SJSA1 (cell line): ENCODE measurements at places on chromosomes 4 and X. TPM values are rescaled to one million over a fixed set of nuclear protein-coding genes. Genes with fewer than 3 reads are reported as not detected.
A peak's percentile ranks its signal among the peaks of the same experiment; 100 is the strongest.

GRCh38 chrX:149567621-149568417, 18.1 kb upstream of the HSFX3 start:
- no peak overlapping the region for H3K27ac ChIP-seq
- H3K36me3 ChIP-seq: no peaks in the 10 kb centered on the region
- no peak overlapping the region for H3K4me3 ChIP-seq
- H3K27me3 ChIP-seq: no peaks in the 10 kb centered on the region
- no peaks in the 10 kb centered on the region for H3K4me1 ChIP-seq

DNA sequence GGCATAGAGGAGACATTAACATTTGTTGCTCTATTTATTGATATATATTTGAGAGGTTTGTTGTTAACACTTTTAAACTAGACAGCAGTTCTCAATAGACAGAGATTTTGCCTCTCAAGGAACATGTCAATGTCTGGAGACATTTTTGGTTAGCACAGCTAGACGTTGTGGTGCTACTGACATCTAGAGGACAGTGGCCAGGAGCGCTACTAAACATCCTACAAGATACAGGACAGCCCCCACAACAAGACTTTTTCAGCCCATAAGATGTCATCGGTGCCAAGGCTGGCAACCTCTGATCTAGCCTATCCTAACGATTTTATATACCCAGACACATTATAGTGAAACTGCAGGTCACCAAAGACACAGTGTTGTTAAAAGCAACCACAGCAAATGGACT, 18.4 kb upstream of the CTSO start:
- no peak for DNase-seq
- no peaks in the 10 kb centered on the region for H3K36me3 ChIP-seq
- no peaks in the 10 kb centered on the region for H3K27me3 ChIP-seq
- no peak overlapping the region for H3K27ac ChIP-seq

- no peak overlapping the region for H3K4me3 ChIP-seq
- H3K4me1 ChIP-seq: no peaks in the 10 kb centered on the region
- no peak for DNase-seq
- no peaks in the 10 kb centered on the region for H3K27me3 ChIP-seq
- H3K27ac ChIP-seq: no peak overlapping the region
These were observed 208.5 kb upstream of the CASK start for GRCh38 chrX:42131856-42132255.

GRCh38 chr4:122539861-122540465, 80.9 kb downstream of the IL21 start:
- H3K27ac ChIP-seq: no peak overlapping the region
- no peaks in the 10 kb centered on the region for H3K36me3 ChIP-seq
- no peaks in the 10 kb centered on the region for H3K4me1 ChIP-seq
- H3K4me3 ChIP-seq: no peak overlapping the region
- H3K27me3 ChIP-seq: no peaks in the 10 kb centered on the region

Gene ZGRF1
- 18.3 and 22.3 TPM in 2 replicates for total RNA-seq

Gene DDX53
- total RNA-seq: not detected in 2 replicates

GRCh38 chrX:13220916-13221315, 98.9 kb downstream of the ATXN3L start:
- H3K27ac ChIP-seq: peak overlapping the region; percentile 46; the same call in 1 of the 2 replicates
- no peaks in the 10 kb centered on the region for H3K36me3 ChIP-seq
- no peak for DNase-seq

Gene CT45A1
- not detected in 2 replicates for total RNA-seq

DNA sequence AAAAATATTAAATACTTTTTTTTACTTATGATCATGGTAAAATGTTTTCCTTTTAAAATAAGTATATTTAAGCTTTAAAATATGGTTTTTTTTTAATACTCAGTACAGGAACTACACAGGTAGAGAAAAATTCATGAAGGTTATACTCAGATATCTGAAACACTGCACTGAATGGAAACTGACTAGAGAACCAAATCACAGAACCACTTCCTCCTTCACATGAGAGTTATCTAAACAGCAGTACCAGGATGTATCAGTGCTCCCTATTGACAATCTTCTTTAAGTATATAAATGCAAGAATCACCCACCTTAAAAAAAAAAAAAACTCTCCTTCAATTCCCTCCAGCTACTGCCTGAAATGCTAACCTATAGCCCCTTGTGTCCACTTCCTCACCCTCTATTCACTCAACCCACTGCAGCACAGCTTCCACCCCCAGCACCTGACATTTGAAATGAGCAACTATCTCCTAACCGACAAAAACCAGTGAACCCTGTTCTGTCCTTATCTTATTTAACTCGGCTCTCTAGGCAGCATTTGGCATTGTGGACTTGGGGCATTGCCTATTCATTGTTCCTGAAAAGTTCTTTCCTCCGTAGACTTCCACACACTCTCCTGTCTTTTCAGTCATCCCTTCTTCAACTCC, 9.1 kb downstream of the SLC7A3 start:
- no peak overlapping the region for H3K27ac ChIP-seq
- H3K4me3 ChIP-seq: no peak overlapping the region
- DNase-seq: no peak
- H3K27me3 ChIP-seq: no peaks in the 10 kb centered on the region

Gene PTPN13
- 13.3 and 16.0 TPM in 2 replicates for total RNA-seq

DNA sequence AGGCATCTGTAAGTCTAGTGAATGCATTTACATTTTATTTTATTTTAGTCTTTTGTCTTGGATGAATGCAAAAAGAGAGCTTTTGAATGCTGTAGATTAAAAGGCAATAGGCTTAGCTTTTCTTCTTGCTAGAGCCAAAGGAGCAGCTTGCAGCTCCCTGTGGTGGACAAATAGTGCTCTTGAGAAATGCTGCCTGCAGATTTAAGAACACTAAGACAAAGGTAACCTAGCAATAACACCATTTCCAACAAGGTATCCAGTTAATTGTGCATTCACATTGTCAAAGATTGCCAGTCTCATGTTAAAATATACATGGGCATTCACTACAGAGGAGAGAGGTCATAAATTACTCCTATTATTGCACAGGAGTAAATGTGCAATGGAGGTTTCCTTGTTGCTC, 859.2 kb upstream of the PRKX start:
- H3K4me3 ChIP-seq: no peak overlapping the region
- H3K27ac ChIP-seq: no peak overlapping the region
- no peak for DNase-seq
- H3K27me3 ChIP-seq: no peaks in the 10 kb centered on the region
- H3K4me1 ChIP-seq: no peaks in the 10 kb centered on the region

Gene ADH6
- total RNA-seq: not detected in 2 replicates

- H3K4me3 ChIP-seq: no peak overlapping the region
- H3K27ac ChIP-seq: no peak overlapping the region
- no peaks in the 10 kb centered on the region for H3K36me3 ChIP-seq
- DNase-seq: no peak
- no peaks in the 10 kb centered on the region for H3K27me3 ChIP-seq
- no peaks in the 10 kb centered on the region for H3K4me1 ChIP-seq
These were observed 28.3 kb upstream of the CD99L2 start for GRCh38 chrX:150926791-150927190.

DNA sequence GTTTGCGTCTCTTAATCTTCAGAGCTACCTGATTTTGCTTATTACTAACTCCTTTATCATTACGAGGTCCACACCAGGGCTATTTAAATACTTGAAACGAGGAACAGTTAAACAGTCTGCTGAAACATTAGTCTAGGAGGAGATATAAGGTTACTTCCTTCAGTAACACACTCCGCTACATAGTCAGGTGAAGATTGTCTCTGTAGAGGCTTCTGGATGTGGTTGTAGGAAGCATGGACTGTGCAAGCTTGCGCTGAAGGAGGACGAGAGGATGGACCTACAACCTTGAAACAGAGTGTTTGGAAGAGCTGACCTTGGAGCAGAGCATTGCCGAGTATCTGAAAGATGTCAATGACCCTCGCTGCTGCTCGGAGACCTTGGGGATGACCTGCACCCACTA, at the start of gene CLRN2:
CLRN2 (plus strand) TSS at position 301 of the 400 bp plus-strand sequence. CDS start 102 bp downstream, outside the sequence.
- no peak within 1 kb of the TSS for H3K27ac ChIP-seq
- no peak within 1 kb of the TSS for H3K4me3 ChIP-seq
- H3K27me3 ChIP-seq: no peaks in the 10 kb centered on the region
- H3K36me3 ChIP-seq: no peaks in the 10 kb centered on the region

DNA sequence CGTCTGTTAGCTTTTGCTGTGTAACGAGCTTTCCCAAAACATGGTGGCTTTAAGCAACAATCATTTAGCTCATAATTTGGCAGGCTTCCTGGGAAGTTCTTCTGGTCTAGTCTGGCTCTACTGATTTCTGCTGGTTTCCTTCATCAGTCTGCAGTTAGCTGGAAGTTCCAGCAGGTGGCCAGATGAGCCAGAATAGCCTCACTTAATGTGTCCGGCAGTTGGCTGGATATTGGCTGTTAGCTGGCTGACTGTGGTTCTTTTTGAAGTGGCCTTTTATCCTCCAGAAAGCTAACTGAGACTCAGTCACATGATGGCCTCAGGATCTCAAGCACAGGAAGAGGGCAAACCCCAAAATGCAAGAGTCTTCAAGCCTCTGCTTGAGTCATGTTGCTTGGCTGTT, 34.9 kb downstream of the FTHL17 start:
- no peaks in the 10 kb centered on the region for H3K36me3 ChIP-seq
- peak; percentile 40 for DNase-seq
- no peaks in the 10 kb centered on the region for H3K4me1 ChIP-seq
- no peaks in the 10 kb centered on the region for H3K27me3 ChIP-seq
- H3K4me3 ChIP-seq: no peak overlapping the region

GRCh38 chr4:124684301-124684700, 28.2 kb downstream of the ANKRD50 start:
- DNase-seq: no peak
- no peaks in the 10 kb centered on the region for H3K27me3 ChIP-seq
- H3K27ac ChIP-seq: no peak overlapping the region
- H3K4me1 ChIP-seq: no peaks in the 10 kb centered on the region

Gene JADE3
- 5.0 and 8.8 TPM in 2 replicates for total RNA-seq

DNA sequence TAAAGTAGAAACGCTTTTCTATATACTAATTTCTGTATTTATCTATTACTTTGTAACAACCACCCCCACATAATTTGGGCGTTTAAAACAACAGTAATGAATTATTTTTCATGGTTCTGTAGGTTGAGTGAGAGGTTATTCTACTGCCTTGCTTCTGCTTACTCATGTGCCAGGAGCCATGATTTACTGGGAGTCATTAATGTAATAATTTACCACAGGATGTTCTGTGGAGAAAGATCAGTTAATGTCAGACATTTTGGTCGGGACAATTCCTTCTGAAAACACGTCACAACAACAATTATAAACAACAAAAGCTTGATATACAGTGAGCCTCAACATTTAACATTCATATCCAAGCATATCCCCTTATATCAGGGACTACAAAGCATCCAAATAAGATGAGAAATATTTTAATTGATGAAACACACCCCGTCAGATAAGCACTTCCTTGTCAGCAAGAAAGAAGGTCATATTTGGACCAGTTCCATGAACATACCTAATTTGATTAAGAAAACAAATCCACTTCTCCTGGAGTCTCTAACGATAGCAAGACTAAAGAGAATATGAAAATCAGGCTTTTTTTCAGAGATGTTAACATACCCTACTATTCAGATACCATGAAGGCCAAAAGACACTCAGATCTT, 238.5 kb downstream of the PRDM5 start:
- no peak overlapping the region for H3K27ac ChIP-seq
- DNase-seq: no peak
- H3K27me3 ChIP-seq: no peaks in the 10 kb centered on the region
- H3K36me3 ChIP-seq: no peaks in the 10 kb centered on the region
- no peaks in the 10 kb centered on the region for H3K4me1 ChIP-seq

Gene MAGEC3
- not detected in 2 replicates for total RNA-seq

Gene MAML3
- total RNA-seq: 0.53 and 1.8 TPM in 2 replicates

- H3K4me1 ChIP-seq: no peaks in the 10 kb centered on the region
- DNase-seq: no peak
- H3K27me3 ChIP-seq: 0 out of 2 replicates have a peak, but pooled peaks cover 3% of the 10 kb centered on the region
- H3K36me3 ChIP-seq: no peaks in the 10 kb centered on the region
- no peak overlapping the region for H3K4me3 ChIP-seq
These were observed 13.2 kb upstream of the MMAA start for GRCh38 chr4:145605941-145606340.

DNA sequence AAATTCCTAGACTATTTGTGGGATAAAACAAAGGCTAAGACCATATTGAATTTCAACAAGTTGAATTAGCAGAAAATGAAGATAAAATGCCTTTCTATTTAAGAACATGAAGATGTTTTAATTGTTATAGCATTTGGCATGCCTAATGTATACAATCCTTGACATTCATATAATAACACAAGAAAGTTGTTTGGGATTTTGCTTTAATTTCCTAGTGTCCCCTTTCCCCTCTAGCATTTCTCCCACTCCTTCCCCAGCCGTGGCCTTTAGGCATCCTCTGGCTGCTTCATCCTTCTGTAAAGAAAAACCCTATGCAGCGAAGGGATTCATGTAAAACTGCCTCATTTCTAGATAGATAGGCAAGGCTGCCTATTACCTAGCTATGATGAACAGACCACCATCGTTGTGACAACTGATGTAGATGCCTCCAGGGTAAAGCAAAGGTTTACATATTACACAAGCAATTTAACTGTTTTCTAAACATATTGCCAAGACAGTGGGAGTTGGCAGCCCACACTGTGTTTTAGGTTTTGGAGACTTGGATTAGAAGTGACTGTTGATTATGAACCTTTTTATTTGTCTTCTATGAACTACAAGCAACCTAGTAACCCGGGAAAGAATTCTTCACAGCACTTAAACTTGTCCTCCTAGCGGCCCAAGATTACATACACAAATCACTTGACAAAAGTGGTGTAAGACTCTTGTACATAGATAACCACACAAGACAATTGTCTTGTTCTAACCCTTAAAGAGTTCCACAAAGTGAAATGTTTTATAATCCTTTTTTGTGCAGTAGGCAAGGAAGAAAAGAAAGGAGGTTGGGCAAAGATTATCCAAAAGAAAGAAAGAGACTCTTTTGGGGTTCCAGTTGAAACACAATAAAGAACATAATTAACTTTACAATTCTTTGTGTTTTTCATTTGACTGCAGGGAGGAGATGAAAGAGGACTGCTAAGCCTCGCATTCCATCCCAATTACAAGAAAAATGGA, 59.9 kb downstream of the HHIP start:
- 0 out of 2 replicates have a peak, but pooled peaks cover 4% of the 10 kb centered on the region for H3K36me3 ChIP-seq
- H3K27ac ChIP-seq: peak overlapping the region; percentile 72
- peaks cover 98% of the 10 kb centered on the region for H3K4me1 ChIP-seq
- peak; percentile 95 for DNase-seq

Gene LRCH2
- 0.03 and 0.89 TPM in 2 replicates for total RNA-seq

Gene TMPRSS11A
- not detected in 2 replicates for total RNA-seq

DNA sequence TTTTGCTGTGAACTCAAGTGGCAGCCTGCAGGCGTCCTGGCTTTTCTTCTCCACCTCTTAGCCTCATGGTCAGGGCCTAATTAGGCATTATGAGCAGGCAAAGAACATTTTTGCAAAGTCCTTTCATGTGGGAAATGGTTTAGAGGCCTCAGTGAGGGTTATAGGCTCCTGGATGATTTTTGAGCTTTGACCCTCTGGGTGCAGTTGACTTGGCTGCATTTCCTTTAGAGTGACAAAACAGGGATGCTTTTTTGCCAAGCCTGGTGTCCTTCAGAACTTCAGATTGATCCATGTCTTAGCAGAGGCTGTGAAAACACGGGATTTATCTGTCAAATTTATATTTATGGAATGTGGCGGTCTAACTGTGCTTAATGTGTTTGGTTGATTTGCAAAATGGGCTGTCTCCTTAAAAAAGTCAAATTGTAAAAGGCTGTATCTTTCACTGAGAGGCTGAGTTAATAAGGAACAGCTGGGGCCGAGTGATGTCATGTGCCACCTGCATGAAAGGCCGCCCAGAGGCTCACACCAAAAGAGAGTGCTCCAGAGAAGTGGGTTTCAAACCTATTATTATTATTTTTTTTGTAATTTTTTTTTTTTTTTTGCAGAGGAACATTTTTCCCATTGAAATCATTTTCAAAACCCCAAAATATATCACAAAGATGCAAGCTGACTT, 192.2 kb upstream of the ARX start:
- DNase-seq: no peak
- no peaks in the 10 kb centered on the region for H3K4me1 ChIP-seq
- H3K27me3 ChIP-seq: no peaks in the 10 kb centered on the region

- no peak overlapping the region for H3K27ac ChIP-seq
- H3K36me3 ChIP-seq: no peaks in the 10 kb centered on the region
- no peak for DNase-seq
- H3K27me3 ChIP-seq: no peaks in the 10 kb centered on the region
- H3K4me3 ChIP-seq: no peak overlapping the region
These were observed 75.7 kb upstream of the DCLK2 start for GRCh38 chr4:150002561-150002960.
